ENCODE measurements at places on chromosomes 4 and X. TPM values are rescaled to one million over a fixed set of nuclear protein-coding genes. Genes with fewer than 3 reads are reported as not detected.

The SERPINA7 gene
- not detected for total RNA-seq

The SPIN2A gene
- total RNA-seq: 0.53 TPM

The STARD8 gene
- total RNA-seq: 3.2 TPM

The TREX2 gene
- 3.5 TPM for total RNA-seq

The NEIL3 gene
- 6.6 TPM for total RNA-seq

The HELT gene
- not detected for total RNA-seq

The PTPN13 gene
- 44.8 TPM for total RNA-seq

The DSPP gene
- total RNA-seq: not detected

The ZNF185 gene
- total RNA-seq: 4.6 TPM

The FAM9B gene
- not detected for total RNA-seq

The DCHS2 gene
- total RNA-seq: under 0.01 TPM

The POU3F4 gene
- total RNA-seq: under 0.01 TPM

The RHOH gene
- total RNA-seq: not detected

The CLNK gene
- total RNA-seq: not detected

The RIPPLY1 gene
- total RNA-seq: not detected

The CD38 gene
- total RNA-seq: under 0.01 TPM

The GAGE12H gene
- not detected for total RNA-seq

Data from aortic smooth muscle cell (primary cell).